ENCODE measurements at places on chromosomes 2 and 18. TPM values are rescaled to one million over a fixed set of nuclear protein-coding genes. Genes with fewer than 3 reads are reported as not detected.

DNA sequence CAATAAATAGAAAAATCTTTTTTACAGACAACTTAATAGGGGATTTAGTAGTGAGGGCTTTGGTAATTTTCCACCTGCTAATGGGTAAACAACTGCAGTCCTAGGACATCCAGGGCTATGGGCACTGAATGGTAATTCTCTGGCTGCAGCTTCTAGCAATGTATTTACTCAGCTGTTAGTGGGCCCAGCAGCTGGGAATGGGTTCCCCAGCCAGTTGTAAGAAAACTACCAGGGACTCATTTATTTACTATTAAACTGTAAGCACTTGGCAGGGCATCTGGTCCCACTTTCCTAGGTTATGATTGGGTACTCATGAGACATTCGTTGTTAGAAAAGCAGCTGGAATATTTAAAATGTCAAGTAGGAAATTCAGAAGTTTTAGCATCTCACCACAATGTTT lies 363.8 kb upstream of the TRIB2 start:
- peak; percentile 21 for DNase-seq

GRCh38 chr2:289362-290089 lies 1.6 kb upstream of the ALKAL2 start:
- DNase-seq, result no peak

The SLC14A1 gene
- 2.7 TPM for polyA plus RNA-seq

The LOXHD1 gene
- polyA plus RNA-seq, result 3.5 TPM

The LRP2 gene
- 0.14 TPM for polyA plus RNA-seq
